ENCODE measurements at places on chromosomes 3 and 15. TPM values are rescaled to one million over a fixed set of nuclear protein-coding genes. Genes with fewer than 3 reads are reported as not detected.

The CHL1 gene
- not detected for total RNA-seq

The SPATA12 gene
- total RNA-seq = 0.13 TPM

The LRRC49 gene
- 6.4 TPM for total RNA-seq

The SLC2A2 gene
- total RNA-seq = not detected

The KCNMB2 gene
- total RNA-seq = not detected

The OXTR gene
- under 0.01 TPM for total RNA-seq

The TMED3 gene
- total RNA-seq = 125 TPM
